Gastrocnemius medialis (tissue), 4 donors: ENCODE measurements at places on chromosomes 3 and 15. TPM values are rescaled to one million over a fixed set of nuclear protein-coding genes. Genes with fewer than 3 reads are reported as not detected.

DNA sequence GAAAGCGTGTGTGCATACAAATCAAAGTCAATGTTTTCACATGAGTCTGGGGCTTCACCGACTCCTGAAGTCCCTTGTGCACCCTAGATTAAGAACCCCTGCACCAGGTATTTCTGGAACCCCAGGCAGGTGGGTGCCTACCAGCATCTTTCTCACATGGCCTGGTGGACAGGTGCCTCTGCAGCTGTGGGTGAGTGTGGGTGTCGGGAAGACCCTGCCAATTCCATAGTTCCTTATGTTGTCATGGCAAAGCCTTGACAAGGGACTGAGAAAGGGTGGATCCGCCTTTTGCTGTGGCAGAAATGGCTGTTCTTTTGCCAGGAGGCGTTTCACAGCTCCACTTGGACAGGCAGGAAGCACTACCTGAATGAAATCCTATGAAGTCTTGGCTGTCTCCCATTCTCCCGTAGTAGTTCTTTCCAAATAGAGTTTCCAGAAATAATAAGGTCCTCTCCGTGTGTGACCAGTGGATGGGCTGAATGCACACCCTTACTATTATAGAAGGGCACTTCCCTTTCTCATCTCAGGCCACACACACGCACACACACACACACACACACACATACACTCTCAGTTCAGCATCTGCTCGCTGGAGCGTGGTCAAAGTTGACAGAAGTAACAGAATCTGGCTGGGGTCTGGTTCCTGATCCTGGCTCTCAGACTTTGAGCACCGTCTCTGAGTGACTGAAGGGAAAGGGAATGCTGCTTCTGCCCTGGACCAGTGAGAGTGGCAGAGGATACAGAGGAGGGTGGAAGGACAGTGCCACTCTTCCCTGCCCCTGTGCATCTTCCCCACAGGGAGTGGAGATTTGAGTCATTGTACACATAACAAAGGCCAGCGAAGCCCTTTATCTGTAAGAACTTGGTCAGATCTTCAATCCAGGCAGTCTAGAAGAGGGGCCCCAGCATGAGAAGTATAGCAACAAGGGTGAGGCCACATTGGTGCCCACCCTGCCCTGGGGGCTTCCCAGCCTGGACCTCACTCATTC, 38.7 kb downstream of the PDIA5 start:
- no peak for DNase-seq

GRCh38 chr3:122918576-122919290, 108.8 kb downstream of the SEMA5B start:
- DNase-seq = no peak

- DNase-seq = peak; percentile 22
These were observed 519 bp downstream of the ABHD6 start for GRCh38 chr3:58237941-58238681.

DNA sequence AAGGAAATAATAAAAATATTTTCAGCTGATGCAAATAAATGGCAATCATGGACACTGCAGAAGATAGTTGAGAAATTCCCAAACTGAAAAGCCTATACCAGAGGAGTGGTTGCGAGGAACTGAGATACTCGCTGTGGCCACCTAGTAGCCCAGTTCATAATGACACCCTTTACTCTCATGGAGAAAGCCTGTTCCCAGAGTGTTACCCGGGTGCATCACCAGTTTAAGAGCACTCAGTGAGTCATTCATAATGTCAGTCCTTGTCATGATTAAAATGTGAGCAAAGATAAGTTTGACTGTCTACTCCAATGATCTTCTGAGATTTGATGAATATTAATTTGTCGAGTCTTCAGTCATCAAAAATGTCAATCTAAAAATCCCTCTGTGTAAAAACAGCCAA, 138.4 kb upstream of the LRRC3B start:
- DNase-seq = no peak

GRCh38 chr15:23853286-23853685, 166.2 kb upstream of the NDN start:
- DNase-seq = no peak

- no peak for DNase-seq
These were observed 99.6 kb upstream of the ROBO2 start for GRCh38 chr3:76940181-76940770.

DNA sequence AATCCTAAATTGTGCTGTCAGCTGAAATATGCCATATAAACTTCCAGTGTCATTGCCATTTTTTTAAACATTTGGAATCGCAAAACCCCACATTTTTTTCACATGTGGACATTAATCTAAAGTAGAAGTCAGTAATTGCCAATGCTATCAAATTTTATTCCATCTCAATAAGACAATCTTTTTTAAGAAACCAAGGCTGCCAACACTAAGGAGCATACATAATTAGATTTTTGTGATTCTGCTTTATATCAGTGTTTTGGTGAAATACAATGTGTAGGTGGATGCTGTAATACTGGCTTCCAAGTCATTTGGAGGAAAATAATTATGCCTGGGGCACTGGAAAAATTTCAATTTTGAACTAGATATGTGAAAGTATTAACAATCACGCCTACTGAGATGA, 256.7 kb downstream of the ZPLD1 start:
- no peak for DNase-seq

DNA sequence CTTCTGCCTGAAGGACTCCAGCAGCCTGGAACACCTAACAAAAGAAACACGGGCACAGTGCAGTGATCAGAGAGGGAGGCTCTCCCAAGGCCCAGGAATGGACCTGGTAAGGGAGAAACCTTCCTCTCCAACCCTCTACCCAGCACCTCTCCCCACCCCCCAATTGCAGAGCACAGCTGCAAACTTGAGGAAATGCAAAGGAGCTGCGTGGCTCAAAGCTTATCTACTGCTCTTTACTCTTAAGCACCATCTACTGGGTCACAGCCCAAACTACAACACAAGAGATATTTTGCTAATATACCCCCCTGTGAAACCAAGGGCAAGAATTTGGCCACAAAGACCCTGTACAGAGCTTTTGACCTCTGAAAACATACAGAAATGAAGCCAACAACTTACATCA, 328.3 kb downstream of the OXSM start:
- no peak for DNase-seq

DNA sequence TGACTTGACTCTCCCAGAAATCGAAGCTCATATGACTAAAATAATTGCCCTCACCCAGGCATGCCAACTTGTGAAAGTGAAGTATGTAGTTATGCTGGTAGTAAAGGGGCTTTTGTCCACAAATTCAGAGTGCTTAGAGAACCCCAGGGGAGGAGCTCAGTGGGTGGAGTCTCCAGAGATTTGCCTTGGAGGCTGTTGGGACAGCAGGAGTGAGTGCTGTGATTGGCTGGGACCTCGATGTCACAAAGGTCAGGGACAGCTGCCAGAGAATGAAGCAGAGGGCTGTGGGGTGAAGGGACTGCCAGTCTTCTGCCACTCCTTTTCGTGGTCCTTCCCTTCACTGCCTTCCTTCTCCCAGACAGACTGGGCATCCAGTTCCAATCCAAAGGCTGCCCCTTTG, 49.8 kb downstream of the ZNF445 start:
- DNase-seq = no peak

- DNase-seq = no peak
These were observed 180.9 kb downstream of the SUCNR1 start for GRCh38 chr3:152054315-152054714.

DNA sequence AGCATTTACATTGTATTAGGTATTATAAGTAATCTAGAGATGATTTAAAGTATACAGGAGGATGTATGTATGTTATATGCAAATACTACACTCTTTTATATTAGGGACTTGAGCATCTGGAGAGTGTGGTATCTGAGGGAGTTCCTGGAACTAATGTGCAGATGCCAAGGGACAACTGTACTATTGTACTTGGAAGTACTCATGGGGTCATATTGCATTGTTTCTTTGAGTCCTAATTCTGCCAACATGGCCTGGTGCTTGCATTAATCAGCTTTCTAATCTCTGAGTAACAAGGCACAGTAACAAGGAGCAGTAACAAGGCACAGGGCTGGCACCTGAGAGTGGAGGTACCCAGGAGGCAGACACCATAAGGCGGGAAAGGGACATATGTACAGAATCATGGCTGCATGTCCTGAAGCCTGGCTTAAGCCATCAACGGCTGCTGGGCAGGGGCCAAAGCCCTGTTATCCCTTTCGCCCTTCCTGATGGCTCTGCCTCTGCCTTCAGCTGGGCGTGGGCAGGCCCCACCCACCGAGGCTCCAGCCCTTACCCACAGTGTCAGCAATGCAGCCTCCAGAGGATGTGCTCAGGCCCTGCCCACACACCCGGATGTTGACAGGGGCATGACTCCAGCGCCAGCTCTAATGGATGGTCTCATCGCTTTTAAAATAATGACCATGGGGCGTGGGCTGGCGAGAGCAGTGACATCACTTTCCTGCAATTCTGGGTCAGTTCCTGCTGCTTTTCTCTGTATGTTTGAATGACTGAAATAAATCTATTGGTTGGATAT, 22.9 kb downstream of the CEMIP start:
- no peak for DNase-seq

DNA sequence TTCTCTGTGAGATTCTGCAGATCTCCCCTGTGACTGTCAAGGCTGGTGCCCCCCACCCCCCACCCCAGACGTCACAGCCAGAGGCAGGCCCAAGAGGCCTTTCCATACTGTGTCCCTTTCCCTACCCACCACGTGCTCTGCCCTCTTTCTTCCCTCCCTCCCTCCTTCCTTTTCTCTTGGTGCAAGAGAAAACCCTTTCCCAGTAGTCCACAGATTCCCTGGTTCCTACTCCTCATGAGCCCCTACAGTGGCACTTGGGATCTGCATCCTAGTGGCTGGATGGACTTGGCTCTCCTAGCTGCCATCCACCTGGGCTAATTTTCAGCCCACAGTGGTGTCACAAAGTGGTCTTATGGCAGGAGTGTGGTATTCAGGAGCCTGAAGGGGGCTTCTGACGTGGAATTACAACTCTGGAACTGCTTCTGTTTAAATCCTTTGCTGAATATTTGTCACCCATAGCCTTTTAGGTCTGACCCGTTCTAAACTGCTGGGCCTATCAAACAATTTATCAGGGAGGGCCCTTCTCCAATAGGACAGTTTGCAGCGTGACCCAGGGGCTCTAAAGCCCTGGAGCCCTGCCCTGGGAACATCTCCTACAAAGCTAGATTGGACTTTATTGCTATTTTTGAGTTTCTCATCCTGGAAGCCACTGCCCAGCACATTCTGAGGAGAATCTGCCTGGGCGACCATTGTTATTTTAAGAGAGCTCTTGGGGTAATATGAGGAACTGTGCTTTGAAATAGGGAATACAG, 35.3 kb downstream of the KLF13 start:
- no peak for DNase-seq

DNA sequence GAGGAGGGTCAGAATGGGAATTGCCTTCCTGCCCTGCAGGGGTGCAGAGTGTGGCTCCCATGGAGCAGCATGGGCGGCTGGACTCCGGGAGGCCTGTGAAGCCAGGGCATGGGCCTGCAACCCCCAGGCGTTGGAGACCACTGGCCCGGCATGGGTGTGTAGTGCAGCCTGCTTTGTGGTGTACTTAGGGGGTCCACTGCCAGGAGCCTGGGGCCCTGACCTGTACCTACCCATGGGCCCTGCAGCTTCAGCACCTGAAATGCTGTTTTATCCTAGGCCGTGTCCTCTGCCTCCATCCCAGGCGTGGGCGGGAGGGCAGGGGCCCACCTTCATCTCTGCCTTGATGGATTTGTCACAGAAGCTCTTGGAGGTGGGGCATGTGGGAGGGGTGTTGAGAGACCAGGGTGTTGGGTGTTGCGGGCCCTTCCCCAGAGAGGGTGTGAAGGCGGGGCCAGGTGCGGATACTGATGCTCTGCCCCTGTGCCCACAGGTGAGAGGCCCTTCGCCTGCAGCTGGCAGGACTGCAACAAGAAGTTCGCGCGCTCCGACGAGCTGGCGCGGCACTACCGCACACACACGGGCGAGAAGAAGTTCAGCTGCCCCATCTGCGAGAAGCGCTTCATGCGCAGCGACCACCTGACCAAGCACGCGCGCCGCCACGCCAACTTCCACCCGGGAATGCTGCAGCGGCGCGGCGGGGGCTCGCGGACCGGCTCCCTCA, 45.0 kb downstream of the KLF13 start:
- no peak for DNase-seq

DNA sequence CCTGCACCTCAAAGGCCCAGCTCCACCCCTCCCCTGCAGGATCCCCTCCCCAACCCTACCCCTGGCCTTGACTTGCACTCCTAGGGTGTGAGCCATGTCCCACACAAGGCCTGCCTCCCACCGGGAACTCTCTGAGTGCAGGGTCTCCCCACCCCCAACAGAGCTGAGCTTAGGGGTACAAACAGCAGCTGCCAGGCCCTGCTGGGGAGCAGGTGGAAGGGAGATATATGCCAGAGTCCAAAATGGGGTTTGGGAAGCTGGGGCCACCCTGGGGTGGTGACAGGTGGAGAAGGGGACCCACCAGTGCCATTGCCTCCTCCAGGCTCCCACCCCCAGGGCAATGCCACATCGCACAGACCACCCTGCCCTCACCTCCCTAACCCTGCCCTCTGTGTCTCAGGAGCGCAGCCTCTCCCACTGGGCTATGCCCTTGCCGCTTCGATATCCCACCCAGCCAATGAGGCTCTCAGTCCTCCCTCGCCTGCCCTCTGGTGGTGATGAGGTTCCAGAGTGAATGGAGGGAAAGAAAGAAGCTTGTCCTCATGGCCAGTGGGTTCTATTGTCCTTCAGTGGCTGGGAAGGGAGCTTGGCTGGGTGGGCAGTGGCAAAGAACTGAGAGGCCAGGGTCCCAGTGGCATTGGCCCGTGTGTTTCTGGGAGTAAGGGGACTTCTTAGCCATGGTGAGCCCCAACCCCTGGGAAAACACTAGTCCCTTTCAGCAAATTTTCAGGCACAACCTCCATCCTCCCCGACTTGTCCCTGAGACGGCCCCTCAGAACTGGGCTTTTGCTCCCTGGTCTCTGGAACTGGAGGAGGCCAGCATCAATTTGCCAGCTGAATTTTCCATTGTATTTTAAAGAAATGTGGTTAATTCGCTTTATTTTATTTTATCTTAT, 46.8 kb downstream of the CYP11A1 start:
- DNase-seq = no peak

DNA sequence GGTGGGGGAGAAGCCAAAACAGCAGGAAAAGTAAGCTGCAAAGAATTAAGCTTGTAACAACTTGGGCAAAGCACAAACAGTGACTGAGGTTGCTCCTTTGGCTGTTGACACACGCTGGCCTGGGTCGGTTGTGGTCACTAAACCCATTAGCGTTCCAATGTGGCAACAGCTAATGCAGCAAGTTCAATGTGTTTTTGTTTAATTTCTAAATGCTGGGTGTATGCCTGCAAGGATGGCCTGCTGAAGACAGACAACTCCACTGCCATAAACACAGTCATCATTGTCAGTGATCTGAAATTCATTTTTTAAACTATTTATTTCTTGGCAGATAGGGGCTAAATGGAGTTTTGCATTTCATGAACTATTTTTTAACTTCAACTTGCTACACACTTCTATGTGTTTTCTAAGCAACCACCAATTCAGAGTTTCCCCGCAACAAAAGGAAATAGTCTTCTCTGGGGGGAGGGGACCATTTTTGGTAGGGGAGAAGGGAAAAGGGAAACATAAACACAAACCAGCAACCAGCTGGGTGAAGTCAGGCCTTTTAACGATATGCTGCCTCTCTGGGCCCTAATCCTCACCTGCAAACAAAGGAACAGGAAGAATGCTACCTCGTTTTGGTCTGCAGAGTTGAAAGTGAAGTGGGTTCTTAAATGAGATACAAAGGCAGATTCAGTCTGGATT, 34.8 kb upstream of the WNT5A start:
- no peak for DNase-seq

- no peak for DNase-seq
These were observed at the start of gene GATA2 for GRCh38 chr3:128492671-128493569. TSS of gene GATA2 (minus strand) at chr3:128493201. CDS start at chr3:128487031, 6,170 bp downstream.

EPHB3 gene
- total RNA-seq = 0.24 TPM

LRRC2 gene
- total RNA-seq = 72.7 TPM

PPP1R14D gene
- total RNA-seq = 0.51 TPM

C3orf70 gene
- 0.51 TPM for total RNA-seq

DCBLD2 gene
- 6.5 TPM for total RNA-seq

CFAP100 gene
- not detected for total RNA-seq
